ENCODE measurements at places on chromosomes 1 and 21.

GRCh38 chr1:66728021-66728420 is 24.2 kb upstream of the DYNLT5 start:
- DNase-seq, result no peak

DNA sequence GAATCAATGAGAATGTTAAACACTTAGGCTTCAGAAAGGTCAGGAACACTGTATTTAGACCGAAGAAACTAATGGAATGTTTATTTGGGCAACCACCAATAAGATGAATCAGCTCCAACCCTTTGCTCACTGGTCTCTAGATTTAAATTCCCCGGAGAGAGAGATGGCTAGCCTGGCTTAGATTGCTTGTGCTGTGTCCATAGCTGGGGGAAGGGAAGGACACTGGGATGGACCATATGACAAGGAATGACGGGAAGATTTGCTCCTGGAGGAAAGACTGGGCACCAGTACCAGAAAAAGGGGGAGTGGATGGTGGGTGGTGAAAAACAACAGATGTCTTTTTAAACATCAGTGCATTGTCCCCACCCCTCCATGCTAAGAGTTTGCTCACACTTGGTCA is 426.6 kb downstream of the DUSP10 start:
- DNase-seq, result peak; percentile 63

GRCh38 chr1:156860628-156861423 is at the start of gene NTRK1:
TSS of gene NTRK1 (plus strand) at chr1:156860865. CDS start at chr1:156860935, 70 bp downstream.
- peak; percentile 60 for DNase-seq

DNA sequence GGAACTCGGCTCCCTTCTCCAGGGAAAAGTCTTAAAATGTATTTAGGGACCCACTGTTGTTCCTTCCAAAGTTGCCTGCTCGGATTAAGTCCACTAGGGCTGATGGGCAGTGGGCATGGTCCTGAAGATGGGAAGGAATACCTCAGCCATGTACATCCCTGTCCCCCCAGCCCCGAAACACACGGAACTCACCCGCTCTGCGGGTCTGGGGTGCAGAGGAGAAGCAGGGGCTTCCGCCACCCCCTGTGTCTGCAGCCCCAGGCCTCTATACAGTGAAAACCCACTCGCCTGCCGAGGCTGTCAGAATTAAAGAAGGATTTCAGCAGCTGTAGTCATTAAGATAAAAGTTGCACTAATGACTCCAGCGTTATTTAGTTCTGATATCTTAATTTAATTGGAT is 212.6 kb upstream of the VAMP3 start:
- no peak for DNase-seq

DNA sequence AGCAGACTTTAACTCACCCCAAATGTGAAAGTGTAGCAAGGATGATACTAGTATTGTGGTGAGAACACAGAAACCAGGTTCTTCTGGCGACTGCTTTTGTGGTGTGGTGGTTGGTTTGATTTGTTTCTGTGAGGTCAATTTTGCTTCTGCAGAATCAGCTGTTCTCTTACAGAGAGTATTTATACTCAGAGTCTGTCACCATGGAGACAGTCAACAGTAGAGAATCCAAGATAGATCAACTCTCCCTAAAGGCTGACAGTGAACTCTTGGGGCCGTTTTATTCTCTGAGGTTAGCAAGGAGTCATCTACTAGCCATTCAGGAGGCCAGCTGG is at the start of gene CFAP107:
Gene CFAP107 (plus strand): TSS at position 209 of the 332 bp plus-strand sequence. CDS start 231 bp downstream, outside the sequence.
- DNase-seq, result no peak

DNA sequence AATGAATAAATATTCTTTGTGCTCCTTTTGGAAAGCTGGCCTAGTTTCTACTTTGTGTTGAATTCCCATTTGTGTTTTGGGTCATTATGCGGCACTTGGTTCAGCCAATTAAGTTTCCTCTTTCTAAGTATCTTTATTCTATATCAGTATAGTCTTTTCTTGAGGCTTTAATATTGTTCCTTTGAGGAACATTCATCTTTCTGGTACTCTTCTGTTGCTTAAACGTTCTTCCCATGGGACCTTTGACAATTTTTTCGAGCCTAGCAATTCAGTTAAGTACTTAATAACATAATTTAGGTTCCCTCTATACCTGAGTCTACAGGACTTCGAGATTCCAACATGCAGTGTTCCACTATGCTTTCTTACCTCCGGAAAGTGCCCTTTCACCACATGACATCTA is 24.9 kb downstream of the ZBTB40 start:
- no peak for DNase-seq
